ENCODE measurements at places on chromosomes 7 and 10.

GRCh38 chr7:27201580-27202017, 1.7 kb upstream of the HOXA13 start:
- no peak for DNase-seq

- no peak for DNase-seq
Observed at GRCh38 chr10:73872190-73872710, 2.1 kb downstream of the CAMK2G start.

- no peak for DNase-seq
Observed at GRCh38 chr10:55746002-55746401, 615.1 kb downstream of the ZWINT start.

- no peak for DNase-seq
Observed at GRCh38 chr7:46133072-46133471, 212.0 kb upstream of the IGFBP3 start.

DNA sequence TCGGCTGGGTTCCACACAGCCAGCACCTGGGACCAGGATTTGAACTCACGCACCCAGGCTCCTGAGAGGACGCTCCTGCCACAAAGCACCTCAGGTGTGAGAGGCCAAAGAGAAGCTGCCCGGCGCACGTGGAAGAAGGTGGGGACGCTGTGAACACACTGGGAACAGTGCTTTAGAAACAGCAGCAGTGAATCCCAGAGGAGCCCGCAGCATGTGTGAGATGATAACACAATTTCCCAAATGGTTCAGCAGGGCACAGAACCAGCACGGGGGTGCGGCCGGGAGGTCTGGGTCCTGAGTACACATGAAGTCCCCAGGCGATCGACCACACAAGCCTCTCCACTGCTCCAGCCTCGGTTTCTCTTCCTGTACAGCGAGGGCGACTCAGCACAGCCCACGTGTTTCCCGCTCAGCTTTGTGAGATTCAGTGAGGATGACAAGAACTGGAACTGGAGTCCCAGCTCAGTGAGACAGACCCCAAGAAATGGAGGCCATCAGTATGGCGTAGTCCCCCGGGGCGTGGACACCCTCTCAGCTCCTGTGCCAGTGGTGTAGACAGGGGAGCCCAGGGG, 188.3 kb downstream of the MAD1L1 start:
- DNase-seq, result no peak

DNA sequence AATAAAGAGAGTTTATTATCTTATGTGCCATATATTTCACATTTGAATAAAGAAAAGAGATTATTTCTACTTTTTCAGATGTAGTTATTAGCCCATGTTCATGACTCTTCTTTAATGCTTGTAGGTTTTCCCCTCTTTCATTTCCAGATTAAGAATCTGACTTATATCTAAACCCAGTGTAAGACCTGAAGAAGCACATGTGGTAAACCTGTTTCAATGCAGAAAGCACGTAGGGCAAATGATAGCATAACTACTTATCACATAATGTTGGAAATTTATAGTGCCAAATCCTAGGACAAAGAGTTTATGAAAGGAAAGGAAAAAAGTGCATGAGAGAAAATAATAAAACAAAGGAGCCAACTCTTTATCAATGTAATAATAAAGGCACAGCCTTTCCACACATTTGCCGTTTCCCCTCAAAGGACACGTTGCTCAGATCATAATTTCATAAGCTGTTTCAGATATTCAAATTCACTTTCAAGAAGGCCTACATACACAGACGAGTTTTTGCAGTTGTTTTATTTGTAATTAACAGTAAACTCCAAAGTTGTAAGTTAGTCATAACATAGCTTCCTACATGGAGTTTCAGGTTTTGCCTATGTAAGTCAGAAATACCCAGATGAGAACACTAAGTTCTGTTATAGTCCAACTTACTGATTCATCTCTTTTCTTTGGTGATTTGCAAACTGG, 88.8 kb upstream of the MDFIC start:
- DNase-seq, result no peak

DNA sequence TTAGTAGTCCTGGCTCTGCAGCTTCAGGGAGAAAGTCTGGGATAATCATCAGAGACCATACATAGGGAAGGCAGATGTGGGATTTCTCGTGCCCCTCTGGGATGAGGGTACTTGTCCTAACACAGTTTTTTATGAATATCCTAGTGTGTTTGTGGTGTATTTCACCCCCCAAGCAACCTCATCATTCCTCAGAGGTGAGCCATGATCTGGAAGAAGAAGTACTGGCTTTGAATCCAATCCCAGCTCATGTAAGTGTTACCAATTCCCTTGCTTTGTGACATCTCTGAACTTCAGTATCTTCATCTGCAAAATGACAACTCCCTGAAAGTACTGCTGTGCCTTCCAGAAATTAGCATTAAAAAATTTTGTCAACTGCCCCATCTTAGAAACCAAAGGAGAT, 347.5 kb upstream of the ZMIZ1 start:
- no peak for DNase-seq

DNA sequence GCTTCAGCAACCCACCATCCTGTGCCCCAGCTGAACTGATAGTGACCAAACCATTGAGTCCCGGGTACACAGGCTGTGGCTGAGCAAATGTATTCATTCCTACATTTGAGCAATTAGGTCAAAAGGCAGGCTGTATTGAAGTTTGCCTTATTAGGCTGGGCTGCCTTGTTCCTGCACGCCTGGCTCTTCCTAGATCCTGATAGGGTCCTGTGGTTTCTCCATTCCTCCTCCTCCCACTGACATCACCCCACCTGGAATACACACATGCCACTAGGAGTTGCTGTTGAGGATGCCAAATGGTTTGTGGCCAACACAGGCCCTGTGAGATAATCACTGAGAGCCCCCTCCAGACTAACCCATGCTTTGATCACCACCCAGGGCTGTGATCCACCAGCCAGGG, 66.4 kb upstream of the FGFR2 start:
- no peak for DNase-seq

DNA sequence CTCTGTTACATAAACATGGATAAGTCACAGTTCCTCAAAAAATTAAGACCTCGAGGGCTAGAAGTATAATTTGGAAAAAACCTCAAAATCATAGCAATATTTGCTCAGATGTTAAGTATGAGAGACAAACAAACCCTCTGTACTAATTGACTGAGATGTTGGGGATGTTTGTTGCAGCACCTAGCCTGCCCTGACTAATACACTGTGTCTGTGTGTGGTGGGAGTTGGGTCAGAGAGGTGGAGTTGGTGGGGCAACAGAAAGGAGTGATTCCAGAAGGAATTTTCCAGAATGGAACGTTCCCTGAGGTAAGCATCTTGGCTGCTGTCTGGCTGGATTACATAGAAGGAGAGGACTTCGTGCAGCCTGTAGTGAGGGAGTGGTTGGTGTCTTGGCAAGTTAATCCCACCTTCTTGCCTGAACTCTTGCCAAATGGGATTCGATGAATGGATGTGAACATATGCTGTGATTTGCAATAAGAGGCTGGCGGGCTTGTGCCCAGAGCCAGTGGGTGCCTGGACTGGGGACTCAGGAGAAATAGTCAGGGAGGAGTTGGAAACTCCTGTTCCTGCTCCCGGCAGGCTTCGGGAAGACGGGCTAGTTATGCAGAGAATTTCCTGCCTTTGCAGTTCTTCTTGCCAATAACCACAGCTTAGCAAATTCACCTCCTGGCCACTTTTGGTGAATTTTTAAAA, 9.3 kb upstream of the FAM180A start:
- no peak for DNase-seq

GRCh38 chr10:58210160-58210559, 57.5 kb downstream of the IPMK start:
- no peak for DNase-seq

DNA sequence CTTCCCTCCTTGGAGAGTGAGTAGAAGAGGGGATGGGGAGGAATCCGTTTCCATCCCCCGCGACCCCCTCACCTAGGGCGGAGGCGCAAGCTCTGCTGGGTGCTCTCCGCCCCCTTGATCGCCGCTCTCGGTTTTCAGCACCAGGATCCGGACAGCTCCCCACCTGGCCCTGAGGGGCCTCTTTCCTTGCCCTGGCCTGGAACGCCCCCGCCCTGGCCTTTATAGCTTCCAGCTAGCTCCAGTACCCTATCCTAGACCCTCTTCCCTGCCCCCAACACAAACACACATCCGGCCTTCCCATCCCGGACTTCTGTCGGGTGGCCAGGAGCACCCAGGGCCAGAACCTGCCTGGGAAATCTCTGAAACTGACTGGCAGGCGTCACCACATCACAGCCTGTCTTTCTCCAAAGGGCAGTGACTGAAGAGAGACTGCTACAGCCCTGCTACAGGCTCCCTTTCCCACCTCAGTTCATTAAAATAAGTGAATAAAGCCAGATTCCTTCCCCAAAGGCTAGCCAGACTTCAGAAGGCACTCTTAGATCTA, 72.3 kb upstream of the LEP start:
- no peak for DNase-seq

GRCh38 chr10:28305553-28305952, 2.7 kb upstream of the MPP7 start:
- no peak for DNase-seq

GRCh38 chr10:117450940-117451339, 75.7 kb upstream of the PDZD8 start:
- no peak for DNase-seq

GRCh38 chr10:51251110-51251509, 176.8 kb downstream of the PRKG1 start:
- DNase-seq, result no peak

DNA sequence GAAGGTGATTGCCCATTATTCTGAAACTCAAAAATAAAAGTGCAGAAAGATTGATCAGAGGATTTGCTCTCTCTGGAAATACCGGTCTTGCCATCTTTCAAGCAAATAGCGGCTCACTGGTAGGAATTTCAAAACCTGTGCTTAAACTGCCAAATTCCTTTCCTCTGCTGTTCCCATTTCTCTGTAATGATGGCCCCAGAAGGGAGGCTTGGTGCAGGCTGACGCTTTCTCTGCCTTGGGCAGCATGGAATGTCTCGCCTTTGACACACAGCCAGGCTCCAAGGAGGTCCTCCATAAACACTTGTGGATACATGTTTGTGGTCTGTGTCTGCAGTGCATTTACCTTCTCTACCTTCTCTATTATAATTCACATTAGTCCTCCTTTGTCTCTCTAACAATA, 146.8 kb downstream of the HIBADH start:
- no peak for DNase-seq

- no peak for DNase-seq
Observed at GRCh38 chr10:102240467-102241031, 763 bp downstream of the PITX3 start.

DNA sequence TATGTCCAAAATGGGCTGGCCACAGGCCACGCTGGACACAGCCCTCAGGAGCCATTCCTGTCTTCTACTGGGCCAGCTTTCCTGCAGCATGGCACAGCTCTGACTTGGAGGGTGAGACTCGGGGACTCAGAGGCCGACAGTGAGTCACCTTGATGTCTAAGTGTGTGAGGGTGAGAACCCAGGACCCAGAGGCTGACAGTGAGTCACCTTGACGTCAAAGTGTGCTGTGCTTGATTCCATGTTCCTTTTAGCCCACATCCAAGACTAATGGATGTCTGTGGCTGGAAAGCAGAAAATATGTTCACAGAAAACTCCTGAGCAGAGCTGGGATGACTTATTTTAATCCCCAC, 6.0 kb upstream of the FAM170B start:
- no peak for DNase-seq

- no peak for DNase-seq
Observed at GRCh38 chr10:53045315-53045714, 272.7 kb upstream of the MBL2 start.

DNA sequence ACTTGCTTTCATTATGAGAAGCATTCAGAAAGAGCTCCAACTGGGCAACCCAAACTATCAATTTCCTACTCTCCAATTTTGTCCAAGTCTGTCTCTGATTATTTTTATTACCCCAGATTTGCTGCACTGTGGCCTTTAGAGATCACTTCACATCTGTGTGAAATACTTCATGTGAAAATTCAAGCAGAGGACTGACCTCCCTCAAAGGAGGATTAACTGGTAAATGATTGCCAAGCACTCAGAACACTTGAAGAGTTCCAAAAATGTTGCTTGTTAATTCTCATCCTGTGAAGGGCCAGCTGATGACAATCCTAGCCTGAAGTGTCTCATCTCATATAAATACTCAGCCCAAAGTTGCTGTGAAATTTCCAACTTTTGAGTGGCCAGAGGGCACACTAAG, 182.8 kb upstream of the DGKB start:
- DNase-seq, result no peak

GRCh38 chr10:93548376-93549071, 17.9 kb upstream of the FFAR4 start:
- no peak for DNase-seq

- DNase-seq, result no peak
Observed at GRCh38 chr10:79482741-79483140, 29.6 kb upstream of the EIF5AL1 start.

- DNase-seq, result no peak
Observed at GRCh38 chr10:46248651-46249146, 38.1 kb upstream of the ANTXRL start.

DNA sequence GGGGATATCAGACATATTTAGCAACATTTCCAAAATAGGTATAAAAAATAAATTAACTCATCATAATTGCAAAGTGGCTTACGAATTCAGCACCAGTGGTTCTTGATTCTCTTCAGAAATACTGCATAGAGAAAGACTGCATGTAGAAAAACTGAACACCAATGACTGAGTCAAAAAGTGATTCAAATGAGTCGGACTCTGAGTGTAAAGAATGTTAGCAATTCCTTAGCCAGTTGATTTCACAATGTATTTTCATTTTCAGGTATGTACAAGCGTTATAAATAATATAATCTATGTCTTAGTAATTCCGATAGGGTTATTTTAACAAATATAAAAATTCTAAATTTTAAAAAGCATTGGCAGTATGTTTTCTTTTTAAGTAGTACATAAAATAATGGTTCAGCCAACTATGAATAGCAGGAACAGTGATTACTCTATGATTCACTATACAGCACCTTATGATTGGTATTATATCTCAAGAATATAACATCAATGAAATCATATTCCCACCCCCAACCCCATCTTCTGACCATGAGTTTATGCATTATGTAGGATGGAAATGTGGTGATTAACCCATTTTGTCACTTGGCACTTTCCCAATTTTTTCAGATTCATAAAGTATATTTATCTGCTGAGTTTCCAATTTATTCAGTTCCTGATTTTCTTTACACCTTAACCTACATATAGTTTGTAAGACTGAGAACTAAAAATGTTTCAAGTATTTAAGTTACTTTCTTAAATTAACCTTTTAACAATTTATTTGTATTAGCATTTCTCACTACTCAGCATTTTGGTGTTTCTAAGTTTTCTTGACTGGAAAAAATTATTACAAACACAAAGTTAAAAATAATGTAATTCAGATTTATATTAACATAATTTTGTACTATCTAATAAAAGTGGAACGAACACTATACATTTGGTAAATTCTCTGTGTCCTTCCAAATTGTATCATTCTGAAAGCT, 33.9 kb downstream of the DNAJC1 start:
- no peak for DNase-seq

- peak; percentile 39 for DNase-seq
Observed at GRCh38 chr7:139044813-139045794, 9.3 kb upstream of the ZC3HAV1L start.

GRCh38 chr10:4053940-4054339, 268.9 kb upstream of the KLF6 start:
- no peak for DNase-seq

DNA sequence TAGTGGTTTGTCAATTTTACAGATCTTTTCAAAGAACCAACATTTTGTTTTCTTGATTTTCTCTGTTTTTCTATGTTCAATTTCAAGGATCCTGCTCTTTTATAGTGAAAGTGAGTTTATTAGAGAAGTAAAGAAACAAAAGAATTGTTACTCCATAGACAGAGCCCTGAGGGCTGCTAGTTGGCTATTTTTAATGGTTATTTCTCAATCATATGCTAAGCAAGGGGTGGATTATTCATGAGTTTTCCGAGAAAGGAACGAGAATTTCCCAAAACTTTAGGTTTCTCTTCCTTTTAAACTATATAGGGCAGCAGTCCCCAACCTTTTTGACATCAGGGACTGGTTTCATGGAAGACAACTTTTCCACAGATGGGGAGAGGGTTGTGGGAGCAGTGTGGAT, 165.0 kb downstream of the CCSER2 start:
- DNase-seq, result no peak

All from CD4-positive, alpha-beta T cell treated with Interleukin-10 for 1 hour (primary cell).